ENCODE measurements at places on chromosomes 3 and 15.

DNA sequence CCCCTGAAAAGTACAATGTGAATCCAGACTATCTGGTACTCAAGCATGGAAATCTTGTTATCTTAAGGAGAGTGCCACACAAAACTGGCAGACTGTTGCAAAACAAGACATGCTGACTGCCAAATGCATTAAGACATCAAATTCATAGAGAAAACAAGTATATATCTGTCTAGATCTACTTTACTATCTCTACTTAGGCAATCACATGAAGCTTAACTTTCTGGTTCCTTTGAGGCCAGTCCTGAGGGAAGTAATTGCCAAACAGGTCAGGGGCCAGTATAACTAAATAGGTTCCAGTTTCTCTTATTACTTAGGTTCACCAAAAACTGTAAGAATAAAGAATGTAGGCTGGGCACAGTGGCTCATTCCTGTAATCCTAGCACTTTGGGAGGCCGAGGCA is 15.9 kb upstream of the SLC4A7 start:
- DNase-seq, result no peak

GRCh38 chr15:92385096-92385495 is 8.6 kb upstream of the ST8SIA2 start:
- no peak for DNase-seq

DNA sequence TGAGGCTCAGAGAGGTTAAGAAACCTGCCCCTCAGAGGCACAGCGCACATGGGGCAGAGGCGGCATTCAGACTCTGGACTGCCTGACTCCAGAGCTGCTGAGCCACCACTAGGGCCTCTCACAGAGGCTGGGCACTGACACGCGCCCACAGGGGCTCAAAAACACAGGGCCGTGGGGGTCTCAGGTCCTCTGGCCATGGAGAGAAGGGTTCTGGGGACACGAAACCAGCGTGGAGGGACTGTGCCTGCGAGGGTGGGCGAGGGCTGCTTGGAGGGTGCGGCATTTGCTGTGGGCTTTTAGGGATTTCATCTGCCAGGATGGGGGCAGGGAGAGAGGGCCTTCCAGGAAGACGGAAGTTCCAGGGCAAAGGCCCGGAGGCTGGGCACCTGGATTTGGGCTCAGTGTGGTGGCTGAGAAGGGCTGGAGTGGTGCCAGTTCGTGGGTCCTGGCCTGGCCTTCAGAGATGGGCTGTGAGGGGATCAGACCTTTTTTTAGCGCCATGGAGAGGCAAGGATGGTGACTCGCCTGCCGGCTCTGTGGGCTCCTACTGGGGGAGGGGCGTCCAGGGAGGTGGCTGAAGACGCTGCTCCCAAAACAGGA is 69.6 kb downstream of the EFCAB12 start:
- DNase-seq, result no peak

DNA sequence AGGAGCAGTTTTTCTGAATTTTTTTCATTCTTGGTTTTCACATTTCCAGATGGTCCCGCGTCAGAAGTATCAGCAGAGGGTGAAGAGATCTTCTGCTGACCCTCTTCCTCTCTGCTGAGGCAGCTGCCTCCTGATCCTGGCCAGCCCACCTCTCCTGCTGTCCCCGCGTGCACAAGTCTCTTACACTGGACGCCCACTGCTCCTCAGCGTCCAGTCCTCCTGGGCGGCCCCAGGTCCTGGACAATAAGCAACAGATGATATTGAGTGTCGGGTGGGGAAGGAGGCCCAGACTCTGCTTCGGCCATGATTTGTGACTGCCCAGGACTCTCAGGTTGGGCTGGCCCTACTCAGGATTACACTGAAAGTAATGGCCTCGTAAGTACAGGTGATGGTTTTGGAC is 50.1 kb downstream of the KLHL25 start:
- no peak for DNase-seq

- no peak for DNase-seq
Observed at GRCh38 chr3:21531909-21532308, 219.1 kb downstream of the ZNF385D start.

DNA sequence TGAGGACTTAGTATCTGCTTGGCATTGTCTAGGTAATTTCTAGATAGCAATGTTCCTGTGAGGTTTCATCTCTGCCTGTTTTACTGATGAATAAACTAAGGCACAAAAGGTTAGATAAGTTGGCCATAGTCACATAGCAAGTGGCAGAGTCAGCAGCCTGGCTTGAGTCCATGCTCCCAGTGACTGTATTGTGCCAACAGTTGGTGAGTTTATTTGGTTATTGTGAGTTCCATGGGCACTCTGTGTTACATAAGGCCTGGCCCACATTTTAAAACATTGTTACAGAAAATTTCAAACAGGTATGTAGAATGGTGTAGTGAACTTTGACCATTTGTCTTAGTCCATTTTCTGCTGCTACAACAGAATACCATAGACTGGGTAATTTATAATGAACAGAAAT is 15.2 kb downstream of the MCM2 start:
- no peak for DNase-seq

GRCh38 chr3:27637346-27637995 is 84.7 kb downstream of the EOMES start:
- DNase-seq, result no peak

GRCh38 chr3:135050536-135050935 is 255.5 kb downstream of the EPHB1 start:
- DNase-seq, result no peak

DNA sequence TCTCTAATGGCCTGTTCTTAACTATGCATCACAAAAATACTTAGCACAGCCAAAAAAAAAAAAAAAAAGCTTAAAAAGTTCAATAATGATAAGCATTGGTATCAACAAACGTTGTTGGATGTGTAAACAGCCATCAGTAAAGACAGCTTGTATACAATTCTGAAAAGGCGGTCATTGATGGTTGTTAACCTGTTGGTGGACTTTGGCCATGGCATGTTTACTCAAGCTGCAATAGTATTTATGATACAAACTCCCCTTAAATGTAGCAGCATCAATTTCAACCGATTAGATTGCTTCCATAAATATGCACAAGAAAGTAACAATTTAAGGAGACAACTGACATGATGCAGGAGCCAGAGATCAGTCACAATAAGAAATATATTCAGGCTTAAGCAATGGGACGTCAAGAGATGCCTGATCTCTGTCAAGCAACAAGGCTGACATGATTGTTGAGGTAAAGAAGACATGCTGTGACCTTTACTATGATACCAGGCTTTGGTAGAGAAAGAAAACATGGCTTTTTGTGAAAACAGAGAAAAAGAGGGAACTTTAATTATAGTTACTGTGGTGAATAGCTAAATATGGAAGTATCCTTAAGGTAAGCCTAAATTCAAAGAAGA is 14.2 kb upstream of the SLC7A14 start:
- no peak for DNase-seq

DNA sequence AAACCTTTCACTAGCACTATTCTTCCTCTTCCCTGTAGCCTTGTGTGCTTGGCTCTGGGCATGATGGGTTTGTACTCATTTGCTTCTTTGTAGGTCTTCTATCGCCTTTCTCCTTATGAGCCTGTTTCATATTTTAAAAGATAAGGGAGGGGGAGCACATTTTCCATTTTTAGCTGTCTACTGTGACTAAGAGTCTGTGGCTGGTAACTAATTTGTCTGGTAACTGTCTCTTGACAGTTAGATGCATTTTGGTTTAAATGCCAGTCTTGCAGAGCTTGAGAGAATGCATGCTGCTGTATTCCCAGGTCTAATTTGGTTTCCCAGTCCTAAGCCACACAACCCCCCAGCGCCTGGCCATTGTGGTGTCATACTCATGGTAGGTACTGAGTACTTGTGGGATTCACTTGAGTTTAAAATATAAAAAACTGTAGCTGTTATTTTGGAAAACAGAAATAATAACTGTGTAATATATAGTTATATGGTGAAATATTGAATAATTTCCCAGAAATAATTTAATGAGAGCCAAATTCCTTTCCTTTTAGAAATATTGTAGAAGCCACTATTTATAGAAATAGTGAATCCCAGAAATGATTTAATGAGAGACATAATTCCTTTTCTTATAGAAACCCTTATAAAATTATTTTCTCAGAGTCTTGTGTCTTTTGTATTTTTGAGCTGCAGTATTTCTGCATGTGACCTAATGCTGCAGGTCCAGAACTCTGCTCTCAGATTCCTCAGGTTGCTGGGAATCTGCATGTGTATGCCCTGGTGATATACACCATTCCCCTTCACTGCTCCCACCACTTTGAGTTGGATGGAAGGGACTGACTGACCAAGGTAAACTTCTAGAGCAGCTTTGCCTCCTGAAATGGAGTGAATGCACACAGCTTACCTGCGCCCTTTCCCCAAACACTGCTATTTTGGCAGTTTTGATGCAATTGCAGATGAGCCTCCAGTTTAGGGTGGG is 13.9 kb upstream of the GPR171 start:
- no peak for DNase-seq

DNA sequence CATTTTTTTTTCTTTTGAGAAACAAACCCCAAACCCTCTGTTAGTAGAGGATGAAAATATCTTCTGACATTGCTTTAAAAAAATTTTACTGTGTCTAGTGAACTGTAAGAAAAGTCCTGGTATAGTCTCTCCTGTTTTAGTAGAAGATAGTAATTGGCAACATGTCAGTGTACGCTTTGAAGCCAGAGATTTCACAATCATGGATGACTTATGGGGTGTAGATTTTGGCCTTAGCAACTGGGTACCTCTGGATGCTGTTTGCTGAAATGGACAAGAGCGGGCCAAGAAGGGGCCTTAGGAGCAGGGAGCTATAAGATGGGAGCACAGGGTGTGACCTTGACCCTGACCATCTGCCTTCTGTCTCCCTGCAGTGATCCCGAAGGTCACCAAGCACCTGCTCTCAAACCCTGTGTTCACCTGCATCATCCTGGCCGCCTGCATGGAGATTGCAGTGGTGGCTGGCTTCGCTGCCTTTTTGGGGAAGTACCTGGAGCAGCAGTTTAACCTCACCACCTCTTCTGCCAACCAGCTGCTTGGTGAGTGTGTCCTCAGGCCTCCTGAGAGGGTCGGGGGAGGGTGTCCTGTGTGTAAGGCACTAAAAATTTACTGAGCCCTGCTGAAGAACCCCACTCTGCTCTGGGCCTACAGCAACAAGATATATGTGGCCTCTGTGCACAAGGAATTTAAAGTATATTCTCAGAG is 266.7 kb downstream of the SLCO3A1 start:
- no peak for DNase-seq

GRCh38 chr15:63481105-63481810 is 23.1 kb upstream of the USP3 start:
- no peak for DNase-seq

DNA sequence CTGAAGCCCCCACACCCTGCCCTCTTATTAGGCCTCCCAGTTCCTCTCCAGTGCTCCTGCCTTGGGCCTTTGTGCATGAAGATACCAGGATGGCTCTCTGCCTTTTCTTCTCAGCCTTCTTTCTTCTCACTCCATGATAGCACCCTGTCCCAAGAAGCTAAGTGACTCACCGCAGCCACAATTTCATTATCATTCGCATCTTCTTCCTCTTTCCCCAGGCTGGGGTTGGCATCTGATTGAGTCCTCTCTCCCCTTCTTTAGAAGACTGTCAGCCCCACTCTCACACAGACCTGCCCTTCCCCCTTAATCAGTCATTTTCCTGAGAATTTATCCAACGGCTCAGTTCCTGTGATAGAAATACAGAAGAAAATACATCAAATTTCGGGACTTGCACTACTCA is 102.0 kb downstream of the STAC start:
- no peak for DNase-seq

DNA sequence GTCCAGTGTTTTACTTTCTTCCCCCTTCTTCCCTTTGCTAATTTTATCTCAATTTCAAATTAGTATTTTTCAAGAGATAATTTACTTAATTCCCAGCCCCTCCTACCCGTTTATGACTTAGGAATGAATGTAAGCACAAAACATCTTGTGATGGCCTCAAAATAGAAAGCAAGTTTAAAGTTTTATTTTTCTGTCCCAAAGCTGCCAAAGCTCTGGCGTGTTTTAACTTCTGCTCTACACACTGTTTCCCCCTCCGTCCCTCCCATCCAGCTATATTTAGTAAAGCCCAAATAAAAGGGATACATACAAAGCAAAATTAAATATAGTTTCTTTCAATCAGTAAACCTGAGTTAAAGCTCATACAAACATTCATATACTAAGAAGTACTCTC is 59.9 kb downstream of the IGF2BP2 start:
- DNase-seq, result no peak

DNA sequence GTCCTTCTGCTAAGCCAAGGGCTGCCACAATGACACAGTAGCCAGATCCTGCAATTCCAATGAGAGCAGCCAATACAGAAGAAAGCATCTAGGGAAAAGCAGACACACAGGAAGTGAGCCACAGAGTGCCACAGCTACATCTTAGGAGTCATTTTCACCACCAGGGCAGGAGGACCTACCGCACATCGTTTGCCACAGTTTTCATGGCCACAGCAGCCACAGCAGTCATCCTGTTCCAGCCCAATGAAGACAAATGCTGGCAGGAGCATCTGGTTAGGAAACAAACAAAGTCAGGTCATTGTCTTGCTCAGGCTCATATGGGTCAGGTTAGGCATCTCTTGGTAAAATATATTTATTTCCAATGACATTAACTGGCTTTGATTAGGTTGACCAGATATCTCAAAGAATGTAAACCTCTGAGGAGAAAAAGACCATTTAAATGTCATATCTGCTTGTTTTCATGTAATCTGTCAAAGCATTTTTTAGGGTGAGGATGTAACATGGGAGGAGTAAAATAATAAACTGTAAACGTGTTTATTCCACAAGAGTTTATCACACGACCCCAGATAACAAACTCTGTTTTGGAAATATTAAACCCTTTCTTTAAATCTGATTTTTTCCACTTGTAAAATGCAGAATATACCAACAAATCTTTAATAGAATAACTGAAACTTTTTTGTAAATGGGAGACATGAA is 1.8 kb downstream of the TM4SF1 start:
- no peak for DNase-seq

Data from activated gamma-delta T cell (primary cell).